ENCODE measurements at places on chromosomes 2 and 18. TPM values are rescaled to one million over a fixed set of nuclear protein-coding genes. Genes with fewer than 3 reads are reported as not detected.
A peak's percentile ranks its signal among the peaks of the same experiment; 100 is the strongest.

GRCh38 chr2:57809230-57809629 lies 237.4 kb upstream of the VRK2 start:
- DNase-seq: no peak
- no peaks in the 10 kb centered on the region for H3K4me1 ChIP-seq
- no peak overlapping the region for H3K4me3 ChIP-seq
- H3K27me3 ChIP-seq: no peaks in the 10 kb centered on the region
- no peak overlapping the region for H3K27ac ChIP-seq

- no peak overlapping the region for H3K4me3 ChIP-seq
- no peak overlapping the region for H3K27ac ChIP-seq
- no peaks in the 10 kb centered on the region for H3K36me3 ChIP-seq
- H3K4me1 ChIP-seq: no peaks in the 10 kb centered on the region
- DNase-seq: no peak
Measured at GRCh38 chr2:54767921-54768320, 44.5 kb downstream of the EML6 start.

Gene CLHC1
- total RNA-seq: 2.1 TPM

Gene TUBB8B
- total RNA-seq: not detected

- H3K4me1 ChIP-seq: no peaks in the 10 kb centered on the region
- H3K36me3 ChIP-seq: no peaks in the 10 kb centered on the region
Measured at GRCh38 chr2:65326276-65326675, 98.6 kb downstream of the ACTR2 start.

DNA sequence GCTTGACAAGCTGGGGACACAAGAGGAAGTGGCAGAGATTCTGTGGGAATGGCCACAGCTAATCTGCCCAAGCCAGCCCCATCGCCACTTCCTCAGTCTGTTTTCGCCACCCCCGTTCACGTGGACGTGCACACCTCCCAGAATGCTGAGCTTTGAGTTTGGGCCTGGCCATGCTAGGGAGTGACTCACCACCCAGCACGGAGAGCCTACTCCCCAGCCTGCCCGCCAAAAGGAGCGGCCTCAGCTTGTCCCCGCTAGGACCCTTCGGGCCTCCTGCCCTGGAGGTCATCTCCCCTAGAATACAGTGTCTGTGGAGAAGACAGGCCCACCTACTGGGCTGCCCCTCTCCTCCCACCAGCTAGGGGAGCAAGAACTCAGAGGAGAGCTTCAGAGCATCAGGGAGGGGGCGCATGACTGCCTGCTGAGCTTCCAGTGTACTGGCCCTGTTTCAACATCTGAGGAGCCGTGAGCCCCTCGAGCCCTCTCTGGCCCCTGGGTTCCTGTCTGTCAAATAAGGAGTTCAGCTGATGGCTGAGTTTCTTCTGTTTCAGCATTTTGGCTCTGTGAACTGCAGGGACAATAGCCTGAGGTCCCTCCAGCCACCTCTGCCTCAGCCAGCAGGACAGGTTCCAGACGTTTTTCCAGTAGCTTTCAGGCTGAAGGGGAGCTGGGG lies 5.1 kb downstream of the SLC35F6 start:
- H3K4me3 ChIP-seq: no peak overlapping the region
- no peaks in the 10 kb centered on the region for H3K36me3 ChIP-seq
- H3K27ac ChIP-seq: peak overlapping the region; percentile 71
- H3K27me3 ChIP-seq: no peaks in the 10 kb centered on the region
- peak; percentile 82 for DNase-seq

Gene CABYR
- not detected for total RNA-seq

DNA sequence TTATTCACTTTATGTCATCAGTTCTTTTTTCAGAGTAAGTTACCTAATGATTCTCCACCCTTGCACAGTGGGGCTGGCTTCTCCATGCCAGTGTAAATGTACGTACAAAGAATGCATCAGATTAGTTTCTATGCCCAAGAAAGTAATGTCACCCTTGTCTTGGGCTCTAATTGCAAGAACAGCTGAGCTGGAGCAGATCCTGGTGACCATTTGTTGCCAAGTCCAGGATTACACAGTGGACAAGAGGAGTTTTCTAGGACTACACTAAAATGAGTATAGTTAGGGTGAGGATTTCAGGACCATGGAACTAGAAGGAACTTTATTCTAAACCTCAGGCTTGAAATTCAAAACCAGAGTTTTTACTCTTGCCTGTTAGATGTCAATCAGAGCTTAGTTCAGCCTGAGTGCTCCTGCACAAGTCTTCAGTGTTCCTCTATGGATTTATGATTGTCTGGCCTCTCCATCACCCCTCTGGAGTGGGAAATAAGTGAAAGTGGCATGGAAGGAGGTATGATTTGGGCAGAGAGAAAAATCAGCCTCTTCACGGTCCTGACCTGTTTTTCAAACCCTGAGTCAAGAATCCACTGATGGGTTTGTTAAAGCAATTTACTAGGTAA lies 29.8 kb downstream of the PCBP1 start:
- DNase-seq: no peak
- H3K27me3 ChIP-seq: no peaks in the 10 kb centered on the region
- H3K4me3 ChIP-seq: no peak overlapping the region
- H3K27ac ChIP-seq: peak overlapping the region; percentile 92

Gene CCDC102B
- total RNA-seq: 2.2 TPM

- peaks cover 15% of the 10 kb centered on the region for H3K4me1 ChIP-seq
- no peak for DNase-seq
- no peak overlapping the region for H3K27ac ChIP-seq
- H3K27me3 ChIP-seq: no peaks in the 10 kb centered on the region
- no peak overlapping the region for H3K4me3 ChIP-seq
- H3K36me3 ChIP-seq: no peaks in the 10 kb centered on the region
Measured at GRCh38 chr18:76434452-76434851, 60.6 kb downstream of the ZNF516 start.

Gene SERPINB4
- total RNA-seq: not detected

Gene ANKRD53
- total RNA-seq: 0.15 TPM

Gene NCKAP5
- 0.62 TPM for total RNA-seq

DNA sequence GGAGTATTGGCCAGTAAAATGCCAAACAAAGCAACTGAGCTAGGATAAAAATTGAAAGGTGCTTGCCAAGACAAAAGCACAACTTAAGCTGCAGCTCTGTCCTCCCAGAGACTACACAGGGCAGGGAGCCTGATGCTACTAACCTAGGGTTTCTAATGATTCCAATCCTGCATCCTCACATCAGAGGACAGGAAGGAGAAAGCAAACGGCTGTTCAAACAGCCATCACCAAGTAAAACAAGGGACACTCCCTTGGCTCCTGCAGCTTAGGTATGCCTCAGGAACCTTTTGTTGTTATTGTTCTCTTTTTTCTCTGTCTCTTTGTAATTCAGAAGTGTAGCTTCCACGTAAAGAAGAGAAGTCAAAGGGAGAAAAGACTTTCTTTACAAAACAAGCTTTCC lies 99.5 kb downstream of the TCF4 start:
- peaks cover 77% of the 10 kb centered on the region for H3K4me1 ChIP-seq
- no peaks in the 10 kb centered on the region for H3K27me3 ChIP-seq
- H3K27ac ChIP-seq: no peak overlapping the region

- H3K4me3 ChIP-seq: peak overlapping the region; percentile 40
- peaks cover 46% of the 10 kb centered on the region for H3K4me1 ChIP-seq
- H3K27me3 ChIP-seq: no peaks in the 10 kb centered on the region
Measured at GRCh38 chr18:13447621-13448334, 229.2 kb downstream of the LDLRAD4 start.

DNA sequence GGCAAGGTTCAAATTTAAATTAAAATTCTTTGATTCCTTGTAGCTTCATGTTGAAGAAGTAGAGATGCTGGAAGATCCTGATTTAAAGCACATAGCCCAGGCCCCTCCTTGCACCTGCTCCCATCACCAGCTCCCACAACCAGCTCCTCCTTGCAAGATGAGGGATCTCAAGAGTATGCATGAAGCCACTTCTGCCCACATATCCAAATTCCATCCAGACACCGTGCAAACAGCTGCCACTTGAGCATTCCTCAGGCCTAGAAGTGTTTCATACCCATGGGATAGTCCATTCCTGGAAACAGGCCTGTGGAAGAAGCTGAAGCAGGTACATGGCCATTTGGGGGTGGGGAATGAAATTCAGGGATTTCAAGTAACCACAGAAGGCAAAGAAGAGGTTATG lies 32.4 kb upstream of the ITPRID2 start:
- no peaks in the 10 kb centered on the region for H3K4me1 ChIP-seq
- no peaks in the 10 kb centered on the region for H3K27me3 ChIP-seq
- no peak overlapping the region for H3K4me3 ChIP-seq
- H3K27ac ChIP-seq: no peak overlapping the region

Gene BCS1L
- 26.6 TPM for total RNA-seq

DNA sequence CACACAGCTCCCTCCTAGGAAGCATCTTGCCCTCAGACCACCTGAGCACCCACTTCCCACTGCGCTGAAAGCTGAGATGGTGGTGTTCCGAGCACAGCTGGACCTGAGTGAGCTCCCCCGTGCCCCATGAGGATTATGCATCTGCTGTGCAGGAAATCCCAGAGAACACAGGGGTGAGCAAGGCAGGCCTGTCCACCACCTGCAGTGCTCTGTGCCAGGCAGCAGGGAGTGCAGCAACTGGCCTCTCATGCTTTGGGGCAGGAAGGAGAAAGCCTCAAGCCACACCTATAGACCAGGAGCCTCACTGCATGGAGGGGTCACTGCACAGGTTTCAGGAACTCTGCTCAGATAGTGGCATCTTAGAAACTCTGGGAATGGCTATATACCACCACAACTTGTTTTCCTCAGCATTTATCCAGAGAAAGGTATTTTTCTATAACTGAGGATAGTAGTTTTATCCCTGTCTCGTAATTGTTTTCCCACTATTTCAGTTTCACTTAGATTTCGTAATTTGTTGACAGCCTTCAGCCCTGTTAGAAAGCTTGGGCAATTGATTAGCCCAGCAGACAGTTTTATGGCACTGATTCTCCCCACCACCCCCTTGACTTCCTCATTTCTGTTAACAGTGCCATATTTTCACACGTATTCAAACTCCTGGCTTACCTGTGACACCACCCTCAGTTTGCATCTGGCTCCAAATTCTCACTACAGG lies 144.3 kb upstream of the DAPL1 start:
- H3K27ac ChIP-seq: no peak overlapping the region
- no peak overlapping the region for H3K4me3 ChIP-seq
- H3K36me3 ChIP-seq: peaks cover 3% of the 10 kb centered on the region
- H3K4me1 ChIP-seq: no peaks in the 10 kb centered on the region
- no peak for DNase-seq

- no peak for DNase-seq
- H3K4me1 ChIP-seq: no peaks in the 10 kb centered on the region
- H3K27me3 ChIP-seq: no peaks in the 10 kb centered on the region
- H3K27ac ChIP-seq: no peak overlapping the region
- no peaks in the 10 kb centered on the region for H3K36me3 ChIP-seq
- no peak overlapping the region for H3K4me3 ChIP-seq
Measured at GRCh38 chr2:17482651-17483050, 35.6 kb downstream of the RAD51AP2 start.

GRCh38 chr18:13930964-13931363 lies 15.6 kb upstream of the MC2R start:
- H3K36me3 ChIP-seq: no peaks in the 10 kb centered on the region
- no peak overlapping the region for H3K4me3 ChIP-seq
- no peak overlapping the region for H3K27ac ChIP-seq
- H3K4me1 ChIP-seq: no peaks in the 10 kb centered on the region
- H3K27me3 ChIP-seq: no peaks in the 10 kb centered on the region
- DNase-seq: no peak

Gene DNMT3A
- 20.6 TPM for total RNA-seq

GRCh38 chr2:161243312-161243711 lies 64.9 kb upstream of the PSMD14 start:
- no peak overlapping the region for H3K4me3 ChIP-seq
- no peaks in the 10 kb centered on the region for H3K4me1 ChIP-seq
- H3K36me3 ChIP-seq: no peaks in the 10 kb centered on the region
- no peak for DNase-seq
- H3K27me3 ChIP-seq: no peaks in the 10 kb centered on the region
- H3K27ac ChIP-seq: no peak overlapping the region

Gene KIAA1328
- 3.1 TPM for total RNA-seq

Gene ZNF892
- 1.9 TPM for total RNA-seq

Gene SULT1C4
- total RNA-seq: 4.2 TPM

Gene ERFE
- total RNA-seq: 18.2 TPM

DNA sequence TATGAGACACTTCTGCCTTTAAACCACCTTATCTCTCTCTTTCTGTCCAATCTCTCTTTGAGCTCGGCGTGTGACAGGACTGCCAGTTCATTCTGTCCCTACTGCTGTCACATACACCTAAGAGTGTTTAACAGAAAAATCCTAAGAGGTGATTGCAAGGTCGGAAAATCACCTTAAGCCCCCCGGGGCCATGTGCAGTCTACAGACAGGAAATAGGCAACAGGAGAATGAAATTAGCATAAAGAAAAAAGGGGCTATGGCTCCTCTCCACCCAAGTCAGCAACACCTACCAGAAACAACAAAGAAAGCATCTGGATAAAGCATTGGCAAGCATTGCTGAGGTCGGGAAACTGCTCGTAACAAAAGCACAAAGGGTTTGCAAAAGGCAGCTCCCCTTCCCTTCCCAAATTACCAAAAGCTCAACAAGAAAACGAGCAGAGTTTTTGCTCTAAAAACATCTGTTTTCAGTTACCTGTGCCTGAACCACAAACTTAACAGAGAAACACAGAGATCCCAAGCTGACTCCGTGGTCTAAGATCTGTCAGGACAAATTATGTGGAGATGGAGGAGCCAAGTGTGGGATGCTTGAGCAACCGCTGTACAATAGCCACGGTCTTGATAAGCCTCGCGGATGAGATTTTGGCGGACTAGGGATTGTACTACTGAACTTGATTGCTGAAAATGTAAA lies 30.4 kb downstream of the ANKRD44 start:
- no peak for DNase-seq
- no peak overlapping the region for H3K4me3 ChIP-seq

DNA sequence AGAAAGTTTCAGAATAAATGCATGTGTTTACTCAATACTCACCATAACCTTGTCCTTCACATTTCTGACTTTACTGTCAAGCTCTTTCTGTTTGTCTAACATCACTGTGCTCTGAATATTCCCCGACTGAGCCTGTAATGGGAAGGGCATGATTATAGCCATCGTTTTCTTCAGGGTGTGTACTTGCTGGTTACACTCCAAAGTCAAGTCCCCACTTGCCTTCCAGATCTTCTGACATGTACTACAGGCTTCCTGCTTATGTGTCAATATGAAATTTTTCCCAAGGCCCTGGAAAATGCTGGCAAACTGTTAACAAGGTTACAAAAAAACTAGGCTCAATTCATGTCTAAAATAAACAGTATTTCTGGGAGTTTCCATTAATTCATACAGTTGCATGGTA lies 12.9 kb downstream of the STAT1 start:
- H3K4me1 ChIP-seq: no peaks in the 10 kb centered on the region
- no peak overlapping the region for H3K27ac ChIP-seq

Gene TAF4B
- total RNA-seq: 5.4 TPM

- no peak overlapping the region for H3K4me3 ChIP-seq
- H3K4me1 ChIP-seq: no peaks in the 10 kb centered on the region
- DNase-seq: no peak
Measured at GRCh38 chr2:106695919-106696318, 190.0 kb downstream of the ST6GAL2 start.

- H3K27ac ChIP-seq: no peak overlapping the region
- no peak for DNase-seq
- peaks cover 4% of the 10 kb centered on the region for H3K27me3 ChIP-seq
- no peaks in the 10 kb centered on the region for H3K36me3 ChIP-seq
- no peak overlapping the region for H3K4me3 ChIP-seq
Measured at GRCh38 chr2:19377717-19378116, 19.3 kb upstream of the OSR1 start.
